ENCODE measurements at places on chromosomes 16 and 17.

- no peak for DNase-seq
Measured at GRCh38 chr16:55543472-55543871, 23.0 kb upstream of the CAPNS2 start.

DNA sequence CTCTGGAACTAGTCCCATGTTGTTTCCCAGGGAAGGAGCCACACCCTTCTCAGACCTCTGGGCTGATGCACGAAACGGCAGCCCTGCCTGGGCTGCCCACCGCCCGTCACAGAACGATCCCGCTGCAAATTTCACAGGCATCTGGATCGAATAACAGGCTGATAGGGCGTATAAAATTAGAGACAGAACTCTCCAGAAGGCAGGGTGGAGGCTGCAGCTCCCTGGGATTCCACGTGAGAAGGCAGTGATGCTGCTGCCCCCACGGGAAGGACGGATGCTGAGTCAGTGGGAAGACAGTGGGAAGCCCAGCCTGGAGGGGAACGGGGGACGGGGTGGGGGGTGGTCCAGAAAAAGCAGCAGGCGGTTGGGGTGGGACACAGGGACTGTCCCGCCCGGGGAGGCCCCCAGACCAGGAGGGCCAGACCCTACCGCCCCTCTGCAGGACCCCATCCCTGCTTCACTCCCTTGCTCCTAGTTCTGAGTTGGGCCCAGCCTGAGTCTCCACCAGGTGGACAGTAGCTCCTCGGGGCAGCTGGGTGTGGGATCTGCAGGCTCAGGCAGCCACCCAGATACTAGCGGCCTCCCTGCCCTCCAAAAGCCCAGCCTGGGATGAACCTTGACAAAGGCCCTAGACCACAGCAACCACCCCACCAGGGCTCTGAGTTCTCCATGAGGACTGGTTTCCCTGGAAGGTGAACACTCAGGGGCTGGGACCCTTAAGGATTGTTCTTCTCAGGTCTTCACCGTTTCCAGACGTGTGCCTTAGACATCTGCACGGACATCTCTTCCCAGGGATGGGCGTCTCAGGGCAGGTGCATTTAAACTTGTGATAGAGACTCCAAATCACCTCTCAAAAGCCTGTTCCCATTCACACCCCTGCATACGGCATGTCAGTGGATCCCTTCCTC is 117.8 kb downstream of the METRNL start:
- DNase-seq = peak; percentile 7

GRCh38 chr17:40647624-40648383 is at the start of gene SMARCE1:
Gene SMARCE1 (minus strand): TSS chr17:40647818. CDS start chr17:40645802, 2,016 bp downstream.
- peak; percentile 71 for DNase-seq

DNA sequence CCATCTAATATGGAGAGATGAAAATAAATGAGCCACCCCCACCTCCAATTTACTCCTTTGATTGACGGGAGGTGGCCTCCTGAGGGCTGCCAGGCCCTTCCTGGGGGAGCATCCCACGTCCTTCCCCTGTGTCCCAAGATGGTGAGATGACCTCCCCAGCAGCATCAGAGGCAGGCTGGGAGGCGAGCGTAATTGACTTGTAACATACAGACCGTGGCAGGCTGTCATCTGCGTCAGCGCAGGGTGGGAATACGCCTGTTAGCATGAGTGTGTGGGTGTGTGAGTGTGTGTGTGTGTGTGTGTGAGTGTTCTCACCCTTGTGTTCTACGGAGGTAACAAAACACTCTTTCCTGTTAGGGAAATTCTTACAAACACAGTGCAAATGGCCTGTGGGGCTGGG is 156.9 kb upstream of the CIBAR2 start:
- DNase-seq = no peak

- no peak for DNase-seq
Measured at GRCh38 chr17:78892520-78892919, 10.5 kb downstream of the CEP295NL start.

DNA sequence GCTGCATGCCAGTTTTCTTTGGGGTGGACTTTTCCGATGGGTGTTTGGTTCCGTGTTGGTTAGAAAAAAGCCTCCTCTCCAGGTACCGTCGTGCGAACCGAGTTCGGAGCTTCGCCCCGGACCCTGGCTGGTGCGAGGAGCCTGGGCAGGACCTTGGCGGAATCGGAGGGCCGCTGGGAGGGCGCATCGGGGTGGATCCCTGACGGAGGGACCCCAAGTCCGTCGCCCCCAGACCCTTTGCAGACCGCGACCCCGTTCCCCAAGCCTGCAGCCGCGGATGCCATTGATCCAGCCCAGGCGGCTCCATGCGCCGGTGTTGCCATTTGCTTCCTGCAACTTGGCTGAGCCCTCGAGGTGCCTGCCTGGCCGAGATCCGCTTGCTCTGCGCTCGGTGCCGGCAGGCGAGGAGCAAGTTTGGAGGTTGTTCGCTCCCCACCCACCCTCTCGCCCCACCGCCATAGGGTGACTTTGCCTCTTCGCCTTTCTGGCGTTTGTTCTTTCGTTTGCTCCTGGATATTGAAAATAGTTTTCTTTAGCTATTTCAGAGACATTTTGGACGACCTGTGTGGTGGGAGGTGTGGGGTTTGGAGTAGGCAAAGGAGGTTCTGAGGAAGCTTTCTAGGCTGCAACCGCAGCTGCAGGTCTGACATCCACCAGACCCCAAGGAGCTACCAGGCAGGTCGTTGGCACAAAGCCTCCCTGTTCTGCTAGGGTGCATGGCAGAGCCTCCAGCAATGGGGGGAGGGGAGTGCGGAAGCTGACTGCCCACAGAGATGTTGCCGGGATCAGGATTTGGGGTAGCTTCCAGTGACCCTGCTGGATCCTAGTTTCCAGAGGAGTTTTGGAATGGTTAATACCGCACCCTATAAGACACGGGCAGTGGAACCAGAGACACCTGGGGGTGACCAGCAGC is 58.2 kb downstream of the RAP1GAP2 start:
- DNase-seq = peak; percentile 42

DNA sequence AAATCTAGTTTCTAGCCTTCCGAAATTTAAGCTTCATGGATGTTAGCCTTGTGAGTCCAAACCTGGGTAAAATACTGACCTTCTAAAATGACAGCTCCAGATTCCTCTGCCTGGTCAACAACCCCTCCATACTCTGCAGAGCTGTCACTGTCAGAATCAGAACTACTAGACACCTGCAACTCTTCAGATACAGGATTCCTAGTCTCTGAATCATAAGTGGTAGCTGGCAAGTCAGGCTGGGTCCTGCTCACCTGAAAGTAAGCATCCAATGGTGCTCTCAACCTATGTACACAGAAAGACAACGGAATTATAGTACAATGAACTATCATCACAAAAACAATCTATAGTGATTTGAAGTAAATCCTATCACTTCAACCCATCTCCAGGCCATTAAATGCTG is 14.8 kb downstream of the RFWD3 start:
- no peak for DNase-seq

- no peak for DNase-seq
Measured at GRCh38 chr16:4399001-4399730, 17.2 kb downstream of the CORO7 start.

DNA sequence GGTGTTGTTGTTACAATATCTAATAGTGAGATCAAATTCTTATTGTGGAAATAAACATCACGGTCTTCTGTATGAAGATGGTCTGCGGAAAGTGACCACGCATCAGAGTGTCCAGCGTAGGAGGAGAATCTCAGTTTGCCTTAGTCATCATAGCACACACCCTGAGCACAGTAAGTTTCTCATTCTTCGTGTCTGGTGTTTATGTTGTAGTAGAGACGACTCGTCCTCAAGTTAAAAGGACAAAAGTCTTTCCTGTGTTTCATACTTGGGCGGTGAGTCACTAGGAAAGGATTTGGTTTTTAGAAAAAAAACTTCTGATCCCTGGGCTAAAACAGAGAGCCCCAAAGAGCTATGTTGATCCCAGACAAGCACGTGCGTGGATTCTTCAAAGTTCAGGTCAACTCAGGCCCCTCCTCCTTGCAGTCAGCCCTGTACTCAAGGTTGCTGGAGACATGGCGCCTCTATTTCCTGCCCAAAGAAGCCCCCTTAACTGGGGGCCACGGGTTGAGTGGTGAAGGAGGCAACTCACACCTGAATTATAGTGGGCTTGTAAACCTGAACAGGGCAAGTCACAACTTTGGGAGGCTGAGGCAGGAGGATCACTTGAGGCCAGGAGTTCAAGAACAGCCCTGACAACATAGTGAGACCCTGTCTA is 170.4 kb downstream of the ZFHX3 start:
- DNase-seq = no peak

GRCh38 chr17:9080296-9080914 is 59.1 kb downstream of the NTN1 start:
- DNase-seq = no peak

DNA sequence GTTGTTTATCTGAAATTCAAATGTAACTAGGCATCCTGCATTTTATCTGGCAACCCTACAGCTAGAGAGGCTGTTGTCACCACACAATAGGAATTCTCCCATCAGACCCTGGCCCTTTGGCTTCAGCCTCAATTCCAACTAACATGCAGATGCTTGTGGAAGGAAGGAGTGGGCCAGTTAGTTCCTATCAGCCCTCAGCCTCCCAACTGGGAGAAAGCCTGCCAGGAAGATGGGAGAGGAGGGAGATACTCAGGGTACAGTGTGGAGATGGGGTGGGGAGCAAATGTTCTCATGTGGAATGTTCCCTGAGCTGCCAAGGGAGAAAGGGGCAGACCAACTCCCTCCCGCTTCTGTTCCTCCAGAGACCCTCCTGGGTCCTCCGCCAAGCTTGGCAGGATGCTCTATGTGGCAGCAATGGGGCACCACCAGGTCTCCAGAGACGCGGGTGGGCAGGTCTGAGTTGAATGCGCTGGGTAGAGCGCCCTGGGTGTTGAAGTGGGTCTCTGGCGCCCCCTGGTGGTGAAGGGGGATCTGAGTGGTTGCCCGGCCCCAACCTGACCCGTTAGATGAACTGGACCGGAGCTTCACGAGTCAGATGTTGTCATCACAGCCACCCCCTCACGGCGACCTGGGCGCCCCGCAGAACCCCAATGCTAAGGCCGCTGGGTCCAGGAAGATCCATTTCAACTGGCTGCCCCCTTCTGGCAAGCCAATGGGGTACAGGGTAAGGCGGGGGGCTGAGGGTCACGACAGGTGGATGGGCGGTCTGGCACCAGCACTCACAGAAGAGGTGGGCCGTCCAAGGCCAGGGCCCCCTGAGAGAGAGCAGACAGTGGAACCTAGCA is 15.2 kb downstream of the GALK1 start:
- peak; percentile 91 for DNase-seq

- no peak for DNase-seq
Measured at GRCh38 chr16:28213396-28213795, 1.6 kb upstream of the XPO6 start.

- peak; percentile 72 for DNase-seq
Measured at GRCh38 chr16:528111-529011, 849 bp downstream of the CAPN15 start.

GRCh38 chr17:45050481-45051059 is 862 bp downstream of the DCAKD start:
- peak; percentile 63 for DNase-seq

DNA sequence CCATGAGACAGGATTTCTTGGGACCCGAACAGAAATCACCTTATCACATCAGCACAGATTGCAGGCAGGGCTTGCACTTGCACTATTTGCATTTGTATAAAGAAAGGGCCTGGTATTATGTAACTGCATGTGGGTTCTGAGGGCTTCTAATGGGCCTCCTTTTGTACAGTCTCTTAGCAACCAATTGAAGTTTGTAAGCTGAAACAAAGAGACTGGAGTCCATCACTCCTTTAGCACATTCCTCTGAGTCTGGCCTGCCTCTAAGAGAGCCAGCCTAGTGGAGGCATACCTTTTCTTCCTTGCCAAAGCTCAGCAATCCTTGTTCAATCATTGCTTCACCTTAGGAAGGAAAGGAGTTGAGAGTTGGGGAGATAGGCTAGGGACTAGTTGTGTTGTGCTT is 387.1 kb downstream of the XYLT1 start:
- no peak for DNase-seq

- DNase-seq = no peak
Measured at GRCh38 chr16:15958703-15959348, 9.4 kb downstream of the ABCC1 start.

DNA sequence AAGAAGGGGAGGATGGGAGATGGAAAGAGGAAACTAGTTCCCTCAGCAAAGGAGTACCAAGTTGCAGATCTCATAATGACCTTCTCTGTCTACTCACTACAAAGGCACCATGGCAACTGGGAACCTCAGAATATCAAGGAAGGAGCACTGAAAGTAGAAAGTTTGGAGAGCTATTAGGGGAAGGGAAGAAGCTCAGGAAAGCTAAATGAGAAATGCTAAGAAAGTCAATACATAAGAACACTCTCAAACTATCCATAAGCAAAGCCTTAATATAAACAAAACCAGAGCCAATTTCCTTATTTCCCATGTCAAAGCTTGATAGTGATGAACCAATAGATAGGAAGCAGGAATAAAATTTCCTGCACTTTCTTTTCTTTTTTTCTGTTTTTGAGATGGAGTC is 57.9 kb upstream of the C17orf78 start:
- DNase-seq = no peak

- DNase-seq = no peak
Measured at GRCh38 chr16:83942074-83942473, 11.0 kb upstream of the OSGIN1 start.

- no peak for DNase-seq
Measured at GRCh38 chr17:78933959-78934568, 8.9 kb upstream of the TIMP2 start.

DNA sequence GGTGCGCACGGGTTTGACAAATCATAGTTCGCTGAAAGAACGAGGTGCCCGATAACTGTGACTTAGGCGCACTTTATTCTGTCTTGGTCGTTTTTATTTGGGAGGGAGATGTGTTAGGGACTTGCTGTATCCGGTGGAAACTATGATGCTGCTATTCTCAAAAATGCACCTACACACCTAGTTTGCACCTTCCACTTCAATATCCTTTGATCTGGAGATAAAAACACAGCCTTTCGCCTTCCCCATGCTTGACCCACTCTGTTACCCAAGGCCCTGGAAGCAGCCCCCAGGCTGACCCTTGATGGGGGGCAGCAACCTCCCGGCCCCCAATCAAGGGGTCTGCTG is 15.0 kb upstream of the FOXF1 start:
- no peak for DNase-seq

- DNase-seq = peak; percentile 33
Measured at GRCh38 chr17:49132699-49133364, at the start of gene B4GALNT2. Gene B4GALNT2 (plus strand): TSS chr17:49132769. CDS start chr17:49132793, 24 bp downstream.

- no peak for DNase-seq
Measured at GRCh38 chr17:30203471-30203981, 32.0 kb downstream of the SLC6A4 start.

- peak; percentile 30 for DNase-seq
Measured at GRCh38 chr17:48954300-48954755, 9.7 kb upstream of the SNF8 start.

- DNase-seq = peak; percentile 22
Measured at GRCh38 chr16:85860413-85861094, 38.4 kb upstream of the IRF8 start.

Data from activated CD4-positive, alpha-beta memory T cell treated with anti-CD3 and anti-CD28 coated beads for 36 hours (primary cell).